Activated CD4-positive, alpha-beta T cell treated with anti-CD3 and anti-CD28 coated beads, Interleukin-2, amount 50 U/mL, for 24 hours (primary cell): ENCODE measurements at places on chromosomes 7 and 10.

- DNase-seq: no peak
Measured at GRCh38 chr10:1128115-1128514, 71.9 kb downstream of the WDR37 start.

GRCh38 chr10:125135771-125136035 is 24.7 kb downstream of the CTBP2 start:
- no peak for DNase-seq

- DNase-seq: no peak
Measured at GRCh38 chr7:14606101-14606500, 296.4 kb downstream of the DGKB start.

- no peak for DNase-seq
Measured at GRCh38 chr7:37420946-37421695, 27.5 kb downstream of the ELMO1 start.

GRCh38 chr7:149041350-149041749 is 13.0 kb upstream of the PDIA4 start:
- no peak for DNase-seq

GRCh38 chr7:111091593-111092358 is 849 bp downstream of the LRRN3 start:
- no peak for DNase-seq
